Stimulated activated CD8-positive, alpha-beta memory T cell treated with anti-CD3 and anti-CD28 coated beads, Interleukin-7, amount 100 ng/mL, for 1 hour (primary cell): ENCODE measurements at places on chromosomes 11 and 22.

GRCh38 chr11:6194065-6194581 lies 4.9 kb upstream of the OR52W1 start:
- DNase-seq, result no peak

DNA sequence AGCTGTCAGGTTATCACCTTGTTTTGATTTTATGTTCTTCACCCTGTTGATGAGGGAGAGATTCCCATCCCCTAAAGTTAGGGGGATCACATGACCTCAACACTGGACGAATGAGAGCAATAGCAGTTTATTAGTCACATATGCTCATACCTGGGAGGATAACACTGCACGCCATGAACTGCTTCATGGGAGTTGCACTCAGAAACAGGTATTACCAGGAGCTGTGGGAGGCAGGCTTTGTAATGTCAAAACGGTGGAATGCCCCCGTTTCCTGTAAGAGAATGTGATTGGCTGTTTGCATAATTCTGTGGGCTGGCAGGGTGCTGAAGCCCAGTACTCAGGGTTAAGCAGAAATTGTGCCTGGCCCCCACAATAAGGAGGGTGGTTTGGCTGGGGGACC lies 3.2 kb upstream of the THY1 start:
- DNase-seq, result no peak

GRCh38 chr22:50007057-50007511 lies 5.5 kb downstream of the IL17REL start:
- DNase-seq, result no peak

DNA sequence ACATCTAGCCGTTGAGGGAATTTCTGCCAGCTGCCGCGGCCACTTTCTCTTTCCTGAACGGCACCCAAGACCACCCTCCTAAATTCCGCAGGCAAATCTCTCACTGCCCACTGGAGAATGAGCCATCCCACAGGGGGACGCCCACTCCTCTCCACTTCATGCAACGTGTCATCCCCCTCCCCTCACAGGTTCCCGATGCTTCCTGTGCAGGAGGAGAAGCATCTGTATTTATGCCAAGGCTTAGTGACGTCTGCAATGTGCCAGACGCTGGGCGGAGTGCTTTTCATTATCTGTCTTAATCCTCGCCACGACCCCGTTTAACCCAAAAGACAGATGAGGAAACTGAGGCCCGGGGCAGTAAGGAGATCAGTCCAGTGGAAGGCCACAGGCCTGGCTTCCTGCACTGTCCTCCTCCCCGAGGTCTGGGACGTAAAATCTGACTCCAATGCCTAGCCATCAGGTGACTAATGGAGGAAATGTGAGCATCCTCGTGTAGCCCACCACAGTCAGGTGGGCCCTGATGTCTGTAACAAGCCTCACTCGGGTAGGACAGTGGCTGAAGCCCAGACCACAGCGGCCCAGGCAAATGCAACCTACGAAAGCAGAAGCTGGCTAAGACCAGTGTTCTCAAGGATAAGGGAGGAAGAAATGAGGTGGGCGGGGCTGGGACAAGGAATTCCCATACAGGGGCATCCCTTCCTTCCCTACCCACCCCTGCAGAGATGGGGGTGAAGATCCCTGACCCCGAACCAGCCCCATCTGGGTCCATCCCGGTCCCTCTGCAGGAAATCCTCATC lies 23.1 kb downstream of the MN1 start:
- no peak for DNase-seq

GRCh38 chr22:50210378-50211139 lies 9.7 kb downstream of the SELENOO start:
- DNase-seq, result no peak

DNA sequence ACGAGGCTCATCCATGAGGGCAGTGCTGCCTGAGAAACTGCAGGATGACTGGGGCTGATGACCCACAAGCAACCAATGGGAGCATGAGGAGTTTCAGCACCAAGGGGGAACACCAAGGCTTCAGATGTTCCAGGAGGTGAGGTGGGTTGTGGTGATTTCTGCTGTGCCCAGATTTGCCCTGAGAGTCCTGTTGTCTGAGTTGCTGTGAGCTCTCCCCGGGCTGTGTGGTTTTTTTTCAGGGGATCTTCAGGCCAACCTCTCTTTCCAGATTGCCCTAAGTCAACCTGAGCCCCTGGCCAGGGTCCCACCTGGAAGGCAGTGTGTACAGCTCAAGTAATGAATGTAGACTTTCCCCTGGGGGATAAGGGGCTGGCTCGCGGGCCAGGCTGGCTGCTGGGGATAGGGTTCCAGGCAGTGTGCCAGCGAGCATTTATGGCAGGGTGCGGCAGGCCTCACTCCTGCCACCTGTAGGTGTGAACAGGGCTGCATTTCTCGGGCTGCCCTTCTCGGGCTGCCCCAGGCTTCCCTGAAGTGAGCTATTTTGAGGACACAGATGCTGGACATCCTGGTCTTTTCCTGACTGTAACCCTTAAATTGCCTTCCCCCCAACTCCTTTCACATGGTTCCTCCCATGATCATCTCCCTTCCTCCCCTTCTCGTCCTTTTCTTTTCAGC lies 9.8 kb downstream of the SLC22A6 start:
- DNase-seq, result no peak

DNA sequence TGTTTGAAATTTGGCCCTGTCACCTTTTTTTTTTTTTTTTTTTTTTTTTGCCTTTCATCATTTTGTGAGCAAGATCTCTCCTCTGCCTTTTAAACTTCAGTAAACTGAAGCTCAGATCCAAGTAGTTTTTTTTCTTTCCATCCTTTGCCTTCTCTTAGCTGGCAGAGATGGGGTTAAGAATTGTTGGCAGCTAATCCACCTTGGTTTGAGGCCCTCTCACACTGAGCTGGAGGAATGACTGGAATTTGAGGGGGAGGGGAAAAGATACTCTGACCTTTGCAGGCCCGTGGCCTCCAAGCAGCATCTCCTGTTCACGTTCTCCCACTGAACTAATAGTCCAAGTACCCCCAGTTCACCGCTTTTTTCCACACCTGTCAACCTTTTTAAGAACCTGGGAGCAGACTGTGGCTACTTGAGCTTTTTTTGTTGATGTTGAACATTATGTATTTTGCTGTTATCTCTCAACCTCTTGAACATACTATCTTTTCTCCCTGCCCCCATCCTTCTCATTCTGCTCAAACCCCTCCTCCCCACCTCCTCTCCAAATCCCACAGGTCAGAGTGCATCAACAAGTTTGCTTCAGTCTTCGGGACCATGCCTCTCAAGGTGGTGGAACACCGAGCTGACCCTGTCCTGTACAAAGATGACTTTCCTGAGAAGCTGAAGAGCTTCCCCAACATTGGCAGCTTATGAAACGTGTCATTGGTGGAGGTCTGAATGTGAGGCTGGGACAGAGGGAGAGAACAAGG lies 66.2 kb downstream of the ALX4 start:
- no peak for DNase-seq

DNA sequence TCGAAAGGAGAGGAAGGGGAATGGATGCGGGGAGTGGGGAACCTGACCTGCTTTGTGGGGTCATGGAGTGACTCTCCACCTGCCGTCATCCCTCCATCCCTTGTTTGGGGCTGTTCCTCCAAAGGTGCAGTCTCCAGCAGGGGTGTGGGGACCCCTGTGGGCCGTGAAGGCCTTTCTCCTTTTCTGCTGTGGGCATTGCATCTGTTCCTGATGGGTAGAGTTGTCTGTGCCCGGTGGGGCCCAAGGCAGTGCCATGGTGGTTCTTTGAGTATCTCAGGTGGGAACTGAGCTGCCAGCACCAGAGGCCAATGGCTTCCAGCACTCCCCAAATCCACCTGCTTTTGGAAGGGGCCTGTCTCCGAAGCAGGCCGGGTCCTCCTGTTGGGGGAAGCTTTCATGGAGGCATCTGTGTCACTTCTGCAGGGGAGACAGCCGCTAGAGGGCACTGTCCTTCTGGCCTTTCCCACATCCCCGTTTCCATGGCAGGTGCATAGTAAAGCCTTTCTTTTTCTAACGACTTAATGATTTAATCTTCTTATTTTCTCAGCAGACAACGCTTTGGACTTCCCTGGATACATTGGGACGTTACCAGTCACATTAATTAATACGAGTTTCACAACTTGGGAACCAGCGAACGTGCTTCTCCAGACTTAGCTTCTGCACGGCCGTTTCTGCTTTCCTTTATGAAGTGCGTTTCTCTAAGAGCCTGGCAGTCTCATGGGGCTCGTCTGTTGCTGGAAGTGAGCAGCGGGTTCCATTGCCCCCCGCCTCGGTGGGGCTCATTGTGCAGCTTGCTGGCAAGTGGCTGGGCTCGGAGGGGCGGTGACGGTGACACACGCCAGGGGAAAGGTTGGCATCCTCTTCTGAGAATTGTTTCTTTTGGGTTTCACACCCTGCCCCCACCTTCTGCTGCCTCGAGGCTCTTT lies 57.1 kb downstream of the PARVB start:
- peak; percentile 40 for DNase-seq

DNA sequence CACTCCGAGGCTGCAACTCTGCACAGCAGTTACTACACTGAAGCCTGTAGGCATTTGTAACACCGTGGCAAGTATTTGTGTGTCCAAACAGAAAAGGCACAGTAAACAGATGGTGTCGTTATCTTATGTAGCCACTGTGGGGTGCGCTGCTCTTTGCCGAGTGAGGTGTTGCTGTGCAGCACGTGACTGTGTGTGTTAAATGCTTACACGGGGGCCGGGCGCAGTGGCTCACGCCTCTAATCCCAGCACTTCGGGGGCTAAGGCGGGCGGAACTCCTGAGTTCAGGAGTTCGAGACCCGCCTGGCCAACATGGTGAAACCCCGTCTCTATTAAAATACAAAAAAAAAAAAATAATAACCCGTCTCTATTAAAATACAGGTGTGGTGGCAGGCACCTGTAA lies 11.5 kb downstream of the ZBED4 start:
- no peak for DNase-seq

- no peak for DNase-seq
These were observed 231.3 kb downstream of the BUD13 start for GRCh38 chr11:116541460-116541859.

DNA sequence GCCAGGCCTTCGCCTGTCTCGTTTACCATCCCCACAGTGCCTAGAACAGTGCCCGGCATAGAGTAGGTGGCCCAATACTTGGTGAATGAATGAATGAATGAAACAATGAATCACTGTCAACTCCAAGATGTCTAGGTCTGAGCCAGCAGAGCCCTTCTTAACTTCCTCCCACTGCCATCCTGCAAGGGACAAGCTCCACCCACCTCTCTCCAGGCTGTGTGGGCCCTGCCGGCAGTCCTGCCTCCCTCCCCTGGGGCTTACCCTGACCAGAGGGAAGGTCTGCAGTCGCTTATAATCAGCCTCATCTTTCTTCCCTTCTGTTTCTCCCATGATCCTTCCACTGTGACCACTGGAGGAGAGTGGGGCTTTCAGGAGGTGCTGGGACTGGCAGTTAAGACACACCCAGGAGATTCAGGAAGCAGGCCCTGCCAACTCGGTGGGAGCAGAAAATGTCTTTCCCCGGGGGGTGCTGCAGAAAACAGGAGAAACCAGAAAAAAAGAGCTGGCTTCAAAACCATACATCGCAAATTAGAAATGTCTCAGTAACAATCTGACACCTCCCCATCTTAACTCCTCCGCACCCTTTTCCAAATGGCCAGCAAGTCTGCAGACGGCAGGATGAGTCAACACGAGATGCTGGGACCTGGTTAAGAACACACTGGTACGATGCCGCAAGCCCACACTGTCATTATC lies 11.4 kb downstream of the DNAL4 start:
- DNase-seq, result no peak

- no peak for DNase-seq
These were observed 26.9 kb downstream of the DRD2 start for GRCh38 chr11:113448316-113448677.

GRCh38 chr11:134762248-134763029 lies 350.4 kb upstream of the B3GAT1 start:
- DNase-seq, result no peak

- DNase-seq, result no peak
These were observed 943 bp downstream of the CSF2RB start for GRCh38 chr22:36914390-36914752.
